ENCODE measurements at places on chromosomes 6 and 20.

- DNase-seq: no peak
Measured at GRCh38 chr20:63496596-63497120, 2.2 kb downstream of the EEF1A2 start.

DNA sequence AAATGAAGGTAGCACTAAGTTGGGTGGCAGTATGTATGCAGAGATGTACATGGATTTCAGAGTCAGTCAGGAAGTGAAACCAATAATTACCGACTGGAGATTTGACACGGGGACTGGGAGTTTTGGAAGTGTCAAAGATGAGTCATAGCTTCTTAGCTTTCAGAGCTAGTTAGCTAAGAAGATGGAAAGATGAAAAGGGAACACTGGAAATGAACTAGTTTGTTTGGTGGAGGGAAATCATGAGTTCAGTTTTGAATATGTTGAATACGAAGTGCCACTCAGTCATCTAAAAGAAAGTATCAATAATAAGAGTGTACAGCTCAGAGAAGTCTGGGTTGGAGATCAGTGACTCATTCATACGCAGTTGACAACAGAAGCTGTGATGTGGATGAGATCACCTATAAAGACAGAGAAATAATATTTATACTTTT is 7.5 kb downstream of the ESF1 start:
- DNase-seq: no peak

DNA sequence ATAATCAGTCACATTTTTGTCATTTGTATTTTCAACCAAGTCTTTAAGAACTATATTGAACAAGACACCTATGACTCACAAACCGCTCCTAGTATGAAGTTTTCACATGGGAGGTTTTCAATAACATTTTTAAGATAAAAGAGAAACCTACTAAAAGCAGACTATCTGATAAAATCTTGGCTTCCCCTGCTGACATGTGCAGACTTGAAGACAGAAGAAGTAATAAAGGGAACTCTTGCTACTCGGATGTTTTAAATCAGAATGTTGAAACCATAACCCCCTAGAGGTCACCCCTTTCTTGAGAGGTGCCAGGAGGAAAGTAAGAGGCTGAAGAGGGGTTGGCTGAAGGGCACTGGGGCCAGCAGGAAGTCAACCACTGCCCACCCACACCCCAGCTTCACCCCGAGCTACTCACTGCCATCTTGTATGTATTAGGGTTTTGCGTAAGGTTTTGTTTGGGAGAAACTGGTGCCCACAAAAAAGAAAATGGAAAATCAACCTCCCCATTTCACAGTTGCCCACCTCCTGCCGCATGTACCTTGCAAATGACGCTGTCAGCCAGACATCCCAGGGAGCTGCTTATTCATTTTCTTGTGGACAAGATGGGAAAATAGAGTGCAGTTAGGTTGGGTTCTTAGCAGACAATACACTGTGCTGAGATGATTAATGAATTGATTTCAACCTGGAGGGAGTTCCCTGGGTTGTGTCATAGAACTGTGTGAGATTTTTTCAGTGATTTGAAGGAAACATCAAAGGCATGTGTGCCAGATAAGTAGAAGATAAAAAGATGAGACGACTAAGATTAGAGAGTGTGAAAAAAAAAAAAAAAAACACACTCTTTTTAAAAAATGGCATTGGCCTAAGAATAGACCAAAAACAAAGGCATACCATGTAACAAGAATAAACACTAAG is 83.2 kb upstream of the TAB2 start:
- DNase-seq: no peak

- no peak for DNase-seq
Measured at GRCh38 chr6:85451565-85452306, 1.9 kb downstream of the NT5E start.

DNA sequence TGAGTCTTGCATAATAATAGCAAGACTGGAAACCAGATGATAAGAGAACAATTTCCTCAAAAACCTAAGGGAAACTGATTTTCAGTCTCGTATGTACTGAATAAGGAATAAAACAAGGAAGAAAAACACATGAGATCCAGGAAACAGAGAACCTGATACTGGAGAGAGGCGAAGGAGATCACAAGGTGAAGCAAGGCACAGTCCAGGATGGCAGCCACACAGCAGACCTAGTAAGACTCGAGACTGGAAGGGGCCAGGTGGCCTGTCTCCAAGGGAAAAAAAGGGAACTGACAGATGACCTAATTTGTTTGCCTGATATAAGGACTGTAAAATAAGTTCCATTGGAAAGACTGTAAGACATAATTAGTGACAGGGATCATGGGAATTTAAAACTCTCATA is 71.1 kb downstream of the TASP1 start:
- DNase-seq: no peak

GRCh38 chr6:75337835-75338580 is 53.4 kb upstream of the TMEM30A start:
- DNase-seq: no peak

GRCh38 chr6:167031082-167031709 is 32.0 kb downstream of the CEP43 start:
- no peak for DNase-seq

DNA sequence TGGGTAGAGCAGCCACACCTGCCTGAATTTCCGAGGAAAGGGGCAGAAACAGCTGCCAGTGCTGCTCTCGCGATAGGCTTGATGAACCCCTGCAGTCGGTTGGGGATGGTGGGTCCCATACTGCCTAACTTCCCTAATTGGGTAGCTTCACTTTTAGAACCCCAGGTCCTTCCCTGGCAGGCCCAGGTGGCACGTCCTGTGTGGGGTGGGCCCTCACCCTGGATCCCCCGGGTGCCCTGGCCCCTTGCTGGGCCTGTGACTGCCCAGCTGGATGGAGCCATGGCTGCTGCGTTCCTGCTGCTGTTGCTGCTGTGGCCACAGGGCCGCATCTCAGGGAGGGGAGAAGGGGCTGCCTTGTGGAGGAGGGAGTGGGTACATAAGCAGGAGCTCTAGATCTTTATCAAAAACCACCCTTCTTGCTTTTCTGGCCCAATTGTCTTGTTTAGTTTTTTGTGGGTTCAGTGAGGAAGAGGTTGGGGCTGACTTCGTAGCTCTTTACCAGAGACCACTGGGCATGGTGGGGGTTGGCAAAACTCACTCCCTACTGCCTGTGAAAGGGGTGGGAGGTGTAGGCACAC is 19.2 kb downstream of the TREML4 start:
- no peak for DNase-seq

- DNase-seq: no peak
Measured at GRCh38 chr6:79783670-79784394, 152.7 kb downstream of the SH3BGRL2 start.

GRCh38 chr6:161058741-161059140 is 67.2 kb downstream of the MAP3K4 start:
- no peak for DNase-seq

DNA sequence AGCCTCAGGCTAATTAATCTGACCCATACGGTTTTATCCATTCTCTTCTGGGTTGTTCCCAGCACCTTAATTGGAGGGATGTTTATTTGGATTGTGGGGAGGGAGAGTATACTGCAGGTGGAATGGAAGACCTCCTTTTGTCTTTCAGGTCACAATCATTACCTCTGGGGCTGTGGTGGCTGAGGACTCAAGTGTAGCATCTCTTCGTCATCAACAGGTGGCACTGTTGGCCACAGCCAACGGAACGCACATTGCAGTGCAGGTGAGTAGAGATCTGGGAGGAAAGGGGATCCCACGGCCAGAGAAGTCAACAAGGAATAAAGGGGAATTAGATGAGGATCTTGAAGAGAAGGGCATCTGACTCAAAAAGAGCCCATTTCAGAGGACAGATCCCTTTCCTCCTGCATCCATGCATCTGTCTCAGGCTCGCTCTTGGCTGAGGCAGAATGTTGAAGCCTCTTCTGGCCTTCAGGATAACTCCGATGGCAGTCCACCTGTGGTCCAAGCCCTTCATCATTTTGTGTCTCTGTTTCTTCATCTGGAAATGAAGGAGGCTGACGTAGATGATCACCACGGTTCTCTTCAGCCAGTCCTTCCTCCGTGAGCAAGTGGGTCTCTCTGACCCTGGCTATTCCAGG is 3.2 kb upstream of the DEF6 start:
- no peak for DNase-seq

DNA sequence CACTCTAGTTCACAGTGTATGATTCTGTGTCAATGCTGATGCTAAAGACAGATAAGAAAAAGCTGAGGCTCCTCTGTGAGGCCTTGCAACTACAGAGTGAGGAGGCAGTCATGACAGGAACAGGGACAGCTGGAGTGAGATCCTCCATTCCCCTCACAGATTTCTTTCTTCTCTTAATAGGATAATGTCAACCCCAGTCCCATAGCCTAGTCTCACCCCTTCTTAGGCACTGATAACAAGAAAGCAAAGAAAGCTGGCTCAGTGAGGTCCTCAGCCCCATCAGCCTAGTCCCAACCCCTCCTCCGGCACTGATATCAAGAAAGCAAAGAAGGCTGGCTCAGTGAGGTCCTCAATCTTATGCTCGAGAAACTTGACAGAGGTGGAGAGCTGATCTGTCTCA is 2.1 kb upstream of the PTCHD4 start:
- no peak for DNase-seq

GRCh38 chr20:5316188-5317158 is at the start of gene PROKR2:
Gene PROKR2, minus strand, starts transcription at chr20:5316954. Its CDS starts 2,585 bp downstream, at chr20:5314369.
- DNase-seq: no peak
